NCI-H187 (cell line): ENCODE measurements at places on chromosomes 16 and 17.
A peak's percentile ranks its signal among the peaks of the same experiment; 100 is the strongest.

DNA sequence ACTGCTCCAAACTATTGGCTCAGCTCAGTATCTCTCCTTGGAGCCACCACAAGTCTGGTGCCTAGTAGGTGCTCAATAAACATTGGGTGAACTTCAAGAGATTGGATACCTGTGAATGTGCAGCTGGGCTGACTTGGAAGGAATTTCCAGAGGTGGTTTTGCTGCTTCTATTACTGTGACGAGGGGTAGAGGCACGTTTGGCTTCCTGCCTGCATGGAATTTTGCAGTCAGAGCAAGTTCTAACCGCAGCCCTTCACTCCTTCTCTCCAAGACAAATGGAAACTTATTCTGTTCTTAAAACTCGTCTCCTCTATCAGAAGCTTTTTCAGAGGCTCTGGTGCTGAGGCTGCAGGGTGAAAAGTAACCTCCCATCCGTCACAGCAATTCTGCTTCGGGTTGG lies 342.5 kb downstream of the CPPED1 start:
- DNase-seq: no peak

DNA sequence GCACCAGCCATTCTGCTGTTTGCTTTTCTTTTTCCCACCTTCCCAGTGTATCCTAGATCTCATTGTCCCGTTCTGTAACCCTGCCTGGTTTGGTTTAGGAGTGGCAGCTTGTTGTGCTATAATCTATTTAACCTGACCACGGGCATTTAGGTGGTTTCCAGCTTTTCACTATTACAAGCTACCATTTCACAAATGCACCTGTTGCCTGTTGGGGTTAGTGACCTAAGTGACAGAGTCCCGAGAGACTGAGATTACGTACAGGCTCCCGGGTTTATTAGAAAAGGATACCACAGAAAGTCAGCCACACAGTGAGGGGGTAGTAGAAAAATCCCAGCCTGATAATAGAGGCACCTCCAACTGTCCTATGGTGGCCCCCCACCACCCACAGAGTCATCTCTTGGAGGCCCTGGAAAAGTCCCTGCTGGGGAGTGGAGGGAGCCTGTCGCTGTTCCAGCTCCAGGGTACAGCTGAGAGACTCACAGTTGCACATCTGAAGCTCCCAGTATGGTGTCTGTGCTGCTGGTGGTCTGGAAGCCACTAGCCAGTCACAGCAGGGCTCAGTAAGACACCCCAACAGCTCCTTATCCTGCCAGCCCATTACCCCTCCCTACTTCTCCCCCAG lies 21.2 kb downstream of the CLEC16A start:
- no peak for DNase-seq

- no peak for DNase-seq
These were observed 3.1 kb upstream of the HOXB2 start for GRCh38 chr17:48547808-48548522.

DNA sequence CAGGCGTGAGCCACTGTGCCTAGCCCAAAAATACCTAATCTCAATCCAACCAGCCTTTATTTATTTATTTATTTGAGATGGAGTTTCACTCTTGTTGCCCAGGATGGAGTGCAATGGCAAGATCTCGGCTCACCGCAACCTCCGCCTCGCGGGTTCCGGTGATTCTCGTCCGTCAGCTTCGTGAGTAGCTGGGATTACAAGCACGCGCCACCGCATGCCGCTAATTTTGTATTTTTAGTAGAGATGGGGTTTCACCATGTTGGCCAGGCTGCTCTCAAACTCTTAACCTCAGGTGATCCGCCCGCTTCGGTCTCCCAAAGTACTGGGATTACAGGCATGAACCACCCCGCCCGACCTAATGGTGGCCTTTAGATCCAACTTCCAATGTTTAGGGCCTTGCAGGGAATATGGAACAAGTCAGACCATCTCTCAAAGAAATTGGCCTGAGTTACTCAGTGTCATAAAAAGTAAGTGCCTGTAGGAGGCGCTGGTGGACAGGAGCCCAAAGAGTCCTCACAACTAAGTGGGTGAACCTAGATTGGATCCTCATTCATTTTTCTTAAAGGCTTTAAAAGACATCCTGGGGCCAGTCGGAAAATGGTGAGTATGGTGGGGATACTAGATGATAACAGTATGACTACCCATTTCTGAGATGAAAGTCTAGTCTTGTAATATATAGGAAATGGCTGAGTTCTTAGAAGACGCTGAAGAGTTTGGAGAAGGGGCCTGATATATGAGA lies 4.6 kb downstream of the ZSCAN10 start:
- peak; percentile 45 for DNase-seq

GRCh38 chr17:50211249-50212120 lies 10.1 kb upstream of the COL1A1 start:
- DNase-seq: no peak

GRCh38 chr16:28838558-28838918 lies 7.6 kb downstream of the TUFM start:
- DNase-seq: no peak

DNA sequence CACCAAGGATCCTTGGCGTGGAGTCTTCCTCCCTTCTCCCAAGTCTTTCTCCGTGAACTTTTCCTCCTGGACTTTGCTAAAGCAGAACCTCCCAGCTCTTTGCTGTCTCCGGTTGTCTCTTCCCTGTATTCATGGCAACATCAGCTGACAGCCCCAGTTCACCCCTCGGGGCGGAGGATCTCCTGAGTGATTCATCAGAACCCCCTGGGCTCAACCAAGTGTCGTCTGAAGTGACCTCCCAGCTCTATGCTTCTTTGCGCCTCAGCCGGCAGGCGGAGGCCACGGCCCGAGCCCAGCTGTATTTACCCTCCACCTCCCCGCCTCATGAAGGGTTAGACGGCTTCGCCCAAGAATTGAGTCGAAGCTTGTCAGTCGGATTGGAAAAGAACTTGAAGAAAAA lies 943 bp downstream of the CNTROB start:
- no peak for DNase-seq

DNA sequence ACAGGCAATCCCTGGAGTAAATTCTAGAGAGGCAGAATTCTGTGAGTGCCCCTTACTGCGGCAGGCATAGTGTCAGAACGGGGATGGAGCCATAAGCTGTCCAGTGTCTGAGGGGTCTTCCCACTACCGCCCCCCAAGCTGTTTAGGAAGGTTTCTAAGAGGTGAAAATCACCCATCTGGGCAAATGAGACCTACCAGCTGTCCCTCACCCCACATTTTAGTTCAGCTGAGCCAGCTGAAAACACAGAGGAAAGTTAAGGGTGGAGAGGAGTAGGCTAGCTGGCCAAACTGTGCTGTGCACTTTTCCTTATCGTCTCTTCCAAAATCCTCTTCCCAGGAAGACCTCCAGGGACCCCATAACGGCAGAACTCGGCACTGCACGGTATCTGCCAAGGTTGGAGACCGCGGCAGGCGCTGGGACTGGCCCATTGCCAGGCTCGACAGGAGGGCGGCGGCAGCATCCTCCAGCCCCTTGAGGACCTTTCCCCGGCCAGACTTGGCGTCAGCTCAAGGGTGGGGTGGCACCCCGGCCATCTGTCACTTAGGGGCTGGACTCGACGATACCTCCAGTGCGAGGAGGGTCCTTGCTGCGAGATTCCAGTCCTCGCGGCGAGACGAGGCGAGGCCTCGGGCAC lies 955 bp downstream of the ACLY start:
- DNase-seq: peak; percentile 23

GRCh38 chr17:37110746-37111145 lies 162.0 kb downstream of the AATF start:
- DNase-seq: no peak
